Breast epithelium (tissue), 4 donors: ENCODE measurements at places on chromosomes 4 and X.

DNA sequence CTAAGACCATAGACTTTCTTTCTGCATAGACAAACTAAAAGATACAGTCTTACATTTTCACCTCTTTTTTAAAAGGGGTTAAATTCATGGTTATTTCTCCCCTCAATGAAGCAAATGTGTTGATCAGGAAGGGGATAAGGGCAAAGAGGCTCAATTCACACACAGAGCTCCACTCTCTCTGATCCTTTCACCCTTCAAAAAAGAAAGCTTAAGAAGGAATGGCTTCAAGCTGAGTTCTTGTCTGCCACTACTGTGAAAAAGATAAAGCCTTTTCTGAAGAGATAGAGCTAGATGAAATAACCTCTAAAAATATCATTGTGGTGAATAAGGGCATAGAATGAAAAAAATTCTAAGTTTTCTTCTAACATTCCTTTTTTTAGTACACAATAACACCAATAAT lies 28.3 kb downstream of the SEPSECS start:
- DNase-seq: no peak

GRCh38 chr4:152727784-152728183 lies 48.0 kb upstream of the TMEM154 start:
- no peak for DNase-seq

- DNase-seq: no peak
Observed at GRCh38 chr4:17646693-17647092, 32.3 kb downstream of the MED28 start.

- peak; percentile 92 for DNase-seq
Observed at GRCh38 chr4:40309250-40309774, 25.8 kb upstream of the CHRNA9 start.

DNA sequence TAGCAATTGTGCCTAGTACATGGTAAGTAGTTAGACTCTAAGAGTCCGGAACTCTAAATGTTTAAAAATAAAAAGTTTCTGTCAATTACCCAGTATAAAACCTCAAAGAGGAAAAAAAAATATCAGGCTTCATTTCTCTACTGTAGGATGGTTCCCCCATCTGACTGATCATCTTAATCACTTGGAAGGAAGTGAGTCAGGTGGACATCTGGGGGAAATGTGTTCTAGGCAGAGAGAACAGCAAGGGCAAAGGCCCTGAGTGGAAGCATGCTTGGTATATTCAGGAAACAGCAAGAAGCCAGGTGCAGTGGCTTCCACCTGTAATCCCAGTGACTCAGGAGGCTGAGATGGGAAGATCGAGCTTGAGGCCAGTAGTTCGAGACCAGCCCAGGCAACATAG lies 2.9 kb upstream of the EIF1AX start:
- no peak for DNase-seq

- DNase-seq: no peak
Observed at GRCh38 chr4:41681054-41681453, 67.5 kb downstream of the PHOX2B start.

- DNase-seq: no peak
Observed at GRCh38 chr4:100590325-100590724, 72.5 kb upstream of the EMCN start.

- no peak for DNase-seq
Observed at GRCh38 chr4:140423106-140423505, 4.3 kb downstream of the CLGN start.

DNA sequence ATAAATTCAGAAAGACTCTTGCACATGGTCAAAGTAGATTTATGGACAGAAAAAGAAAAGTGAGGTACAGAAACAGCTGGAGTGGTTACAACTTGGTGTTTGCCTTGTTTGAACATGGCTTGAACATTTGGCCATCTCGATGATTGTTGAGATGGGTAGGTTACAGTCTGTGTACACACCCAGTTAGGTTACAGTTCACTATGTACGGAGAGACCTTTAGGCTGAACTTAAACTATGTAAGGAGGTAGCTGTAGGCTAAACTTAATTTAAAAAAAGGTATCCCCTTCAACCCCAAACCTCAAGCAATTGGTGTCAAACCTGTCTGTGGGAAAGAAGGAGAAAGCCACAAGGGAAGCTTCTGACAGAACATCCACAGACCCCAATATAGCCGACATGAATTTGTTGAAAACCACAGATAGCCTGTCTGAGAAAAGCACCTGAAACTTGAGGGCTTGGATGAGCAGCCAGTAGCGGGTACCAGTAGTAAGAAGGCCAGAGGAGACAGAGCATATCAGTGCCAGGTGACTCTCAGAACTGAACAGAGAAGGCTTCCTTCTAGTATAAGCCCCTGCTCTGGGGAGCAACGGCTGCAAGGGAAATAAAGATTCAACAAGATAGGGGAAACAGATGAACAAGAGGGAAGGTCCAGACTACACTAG lies 247.9 kb upstream of the GALNTL6 start:
- DNase-seq: no peak

GRCh38 chr4:105440890-105441289 lies 33.0 kb downstream of the PPA2 start:
- DNase-seq: no peak

DNA sequence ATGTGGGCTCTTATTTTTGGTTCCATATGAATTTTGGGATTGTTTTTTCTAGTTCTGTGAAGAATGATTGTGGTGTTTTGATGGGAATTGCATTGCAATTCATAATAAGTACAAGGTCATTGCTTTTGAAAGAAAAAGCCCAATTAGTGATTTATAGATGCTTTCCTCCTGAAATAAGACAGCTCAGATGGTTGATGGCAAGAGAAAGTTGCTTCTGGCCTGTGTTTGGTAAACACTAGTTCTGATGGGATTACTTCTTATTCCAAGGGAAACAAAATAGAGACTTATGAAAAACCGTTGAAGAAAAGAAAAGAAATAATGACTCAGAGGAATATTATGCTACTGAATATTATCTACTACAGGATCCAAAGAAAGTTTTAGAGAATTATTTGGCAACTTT lies 144.9 kb downstream of the SPANXA1 start:
- DNase-seq: no peak

DNA sequence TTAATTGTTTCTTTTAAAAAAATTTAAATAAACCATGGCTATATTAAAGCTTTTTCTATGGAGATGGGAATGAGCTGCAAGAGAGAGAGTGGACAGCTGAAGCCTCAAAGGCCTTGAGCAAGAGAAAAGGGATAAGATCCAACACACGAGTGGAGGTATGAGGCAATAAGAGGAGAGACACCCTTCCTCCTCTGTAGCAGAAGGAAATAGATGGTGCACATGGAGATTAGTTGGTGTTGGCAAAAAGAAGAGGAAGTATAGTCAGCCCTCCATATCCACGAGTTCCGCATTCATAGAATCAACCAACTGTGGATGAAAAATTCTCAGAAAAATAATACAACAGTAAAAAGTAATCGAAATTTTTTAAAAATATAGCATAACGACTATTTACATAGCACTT lies 3.2 kb downstream of the CXorf38 start:
- DNase-seq: no peak

GRCh38 chr4:45438047-45438446 lies 685.8 kb downstream of the GABRG1 start:
- DNase-seq: no peak

- DNase-seq: peak; percentile 67
Observed at GRCh38 chrX:129961180-129962083, 21.0 kb upstream of the BCORL1 start.

GRCh38 chrX:2610246-2611170 lies 80.6 kb upstream of the CD99 start:
- DNase-seq: no peak

DNA sequence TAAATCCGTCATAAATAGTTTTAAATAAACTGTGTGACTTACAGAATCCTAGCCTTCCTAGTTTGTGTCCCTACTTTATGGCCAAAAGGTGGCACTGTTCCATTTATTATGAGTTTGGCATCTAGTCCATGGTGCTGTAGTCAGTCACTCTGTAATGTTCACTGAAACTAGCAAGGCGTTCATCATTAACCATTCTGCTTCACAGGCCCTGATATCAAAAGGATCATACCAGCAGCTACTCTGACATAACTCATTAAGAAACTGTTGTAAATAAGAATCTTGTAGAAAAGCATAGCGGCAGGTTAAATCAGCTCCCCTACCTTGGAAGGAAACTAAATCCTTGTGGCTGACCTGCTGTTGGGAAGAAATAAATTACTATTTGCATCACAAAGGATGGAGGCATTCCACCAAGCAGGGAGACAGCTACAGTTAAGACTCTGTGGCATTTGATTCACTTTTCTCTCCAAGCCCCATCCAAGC lies 919.6 kb upstream of the DIAPH2 start:
- DNase-seq: no peak

DNA sequence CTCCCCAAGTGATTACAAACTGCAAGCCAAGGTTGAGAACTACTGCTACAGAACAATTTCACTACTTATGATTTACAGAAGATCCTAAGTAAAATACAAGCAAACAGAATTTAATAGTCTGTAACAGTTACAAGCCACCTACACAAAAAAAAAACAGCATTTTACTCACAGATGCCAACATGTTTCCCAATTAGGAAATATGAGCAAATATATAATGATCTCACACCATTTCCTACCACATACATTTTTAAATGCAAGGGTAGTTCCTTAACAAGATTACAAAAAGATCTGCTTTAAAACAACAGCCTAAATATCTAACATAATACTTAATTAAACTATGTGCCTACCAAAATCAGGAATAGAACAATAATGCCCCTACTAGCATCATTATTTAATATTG lies 63.4 kb downstream of the EFHC2 start:
- no peak for DNase-seq

GRCh38 chr4:84870398-84871163 lies 95.9 kb downstream of the WDFY3 start:
- no peak for DNase-seq

GRCh38 chr4:185534866-185535611 lies at the start of gene PDLIM3:
PDLIM3 (minus strand) TSS chr4:185535507; CDS start chr4:185535434, 73 bp downstream.
- peak; percentile 72 for DNase-seq

DNA sequence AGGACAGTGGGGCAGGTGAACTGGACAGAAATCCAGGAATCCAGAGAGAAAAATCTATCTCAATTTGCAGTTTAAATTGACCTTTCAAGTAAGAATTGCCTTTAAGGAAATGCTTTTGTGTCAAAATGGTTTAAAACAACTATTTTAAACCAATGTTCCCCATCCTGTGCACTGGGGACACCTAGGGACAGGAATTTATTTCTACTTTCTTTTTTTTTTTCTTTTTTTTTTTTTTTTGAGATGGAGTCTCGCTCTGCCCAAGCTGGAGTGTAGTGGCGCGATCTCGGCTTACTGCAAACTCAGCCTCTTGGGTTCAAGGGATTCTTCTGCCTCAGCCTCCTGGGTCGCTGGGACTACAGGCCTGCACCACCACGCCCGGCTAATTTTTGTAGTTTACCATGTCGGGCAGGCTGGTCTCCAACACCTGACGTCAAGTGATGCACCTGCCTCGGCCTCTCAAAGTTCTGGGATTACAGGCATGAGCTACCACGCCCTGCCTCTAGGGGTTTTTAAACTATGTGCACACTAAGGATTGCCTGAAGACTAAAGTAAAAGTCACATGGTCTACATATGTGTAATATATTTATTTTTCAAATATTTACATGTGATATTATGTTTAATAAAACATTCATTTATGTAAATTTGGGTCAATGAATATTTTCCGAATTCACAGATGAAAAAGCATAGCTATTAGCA lies 1213.4 kb downstream of the STIM2 start:
- DNase-seq: no peak

GRCh38 chr4:102472441-102473013 lies 28.6 kb upstream of the NFKB1 start:
- no peak for DNase-seq

GRCh38 chrX:151753313-151754046 lies 18.9 kb downstream of the CNGA2 start:
- peak; percentile 23 for DNase-seq

DNA sequence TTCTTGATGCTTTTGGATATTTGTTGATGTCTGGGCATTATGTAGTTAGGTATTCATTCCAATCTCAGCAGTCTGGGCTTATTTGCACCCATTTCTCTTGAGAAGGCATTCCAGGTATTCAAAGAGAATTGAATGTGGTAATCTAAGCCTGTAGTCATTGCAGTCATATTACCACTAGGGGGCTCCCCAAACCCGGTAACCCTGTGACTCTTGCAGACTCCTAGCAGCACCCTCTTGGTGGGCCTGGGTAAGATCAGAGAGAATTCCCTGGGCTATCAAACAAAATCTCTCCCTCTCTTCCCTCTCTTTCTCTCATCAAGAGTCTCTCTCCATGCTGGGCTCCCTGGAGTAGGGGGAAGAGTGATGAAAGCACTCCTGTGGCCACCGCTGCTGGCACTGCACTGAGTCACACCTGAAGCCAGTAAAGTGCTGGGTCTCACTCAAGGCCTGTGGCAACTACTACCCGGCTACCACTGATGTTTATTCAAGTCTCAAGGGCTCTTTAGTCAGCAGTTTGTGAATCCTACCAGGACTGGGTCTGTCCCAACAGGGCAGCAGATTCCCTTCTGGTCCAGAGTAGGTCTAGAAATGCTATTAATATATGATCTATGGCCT lies 187.7 kb upstream of the NUDT10 start:
- DNase-seq: no peak

- no peak for DNase-seq
Observed at GRCh38 chr4:177484613-177485021, 42.4 kb upstream of the AGA start.

GRCh38 chrX:4841216-4841745 lies 1127.8 kb upstream of the PRKX start:
- no peak for DNase-seq

- DNase-seq: no peak
Observed at GRCh38 chrX:49257846-49258748, 6.4 kb downstream of the FOXP3 start.

DNA sequence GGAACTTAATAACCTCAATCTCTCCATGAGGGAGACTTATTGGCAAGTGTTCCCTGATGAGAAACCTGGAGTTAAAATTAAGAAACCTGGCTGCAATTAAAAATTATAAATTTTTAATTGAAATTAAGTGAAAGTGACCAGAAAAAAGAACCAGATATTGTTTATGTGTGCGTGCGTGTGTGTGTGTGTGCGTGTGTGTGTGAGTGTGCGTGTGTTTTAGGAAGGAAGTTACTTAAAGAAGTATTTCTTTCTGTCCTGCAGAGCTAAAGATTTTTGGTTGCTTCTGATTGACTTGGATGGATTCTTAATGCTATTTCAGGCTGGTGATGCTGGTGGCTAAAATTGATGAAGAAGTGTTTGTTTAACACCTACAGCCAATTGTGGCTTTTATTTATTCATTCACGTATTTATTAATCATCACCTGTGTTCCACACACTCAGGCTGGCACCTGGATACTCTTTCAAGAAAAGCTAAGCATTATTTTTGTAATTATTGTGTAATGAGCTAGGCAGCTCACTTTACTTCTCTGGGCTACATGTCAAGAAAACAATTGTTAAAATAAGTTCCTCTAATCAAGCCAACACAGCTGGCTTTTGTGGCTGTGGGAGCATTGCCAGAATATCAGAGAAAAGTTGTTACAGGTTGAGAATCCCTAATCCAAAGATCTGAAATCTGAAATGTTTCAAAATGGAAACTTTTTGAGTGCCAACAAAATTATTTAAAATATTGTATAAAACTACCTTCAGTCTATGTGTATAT lies 68.5 kb downstream of the CEP44 start:
- no peak for DNase-seq

GRCh38 chrX:30533266-30533665 lies 44.3 kb downstream of the TASL start:
- DNase-seq: no peak
